NCI-H1930 (cell line): ENCODE measurements at places on chromosomes 3 and 15.

DNA sequence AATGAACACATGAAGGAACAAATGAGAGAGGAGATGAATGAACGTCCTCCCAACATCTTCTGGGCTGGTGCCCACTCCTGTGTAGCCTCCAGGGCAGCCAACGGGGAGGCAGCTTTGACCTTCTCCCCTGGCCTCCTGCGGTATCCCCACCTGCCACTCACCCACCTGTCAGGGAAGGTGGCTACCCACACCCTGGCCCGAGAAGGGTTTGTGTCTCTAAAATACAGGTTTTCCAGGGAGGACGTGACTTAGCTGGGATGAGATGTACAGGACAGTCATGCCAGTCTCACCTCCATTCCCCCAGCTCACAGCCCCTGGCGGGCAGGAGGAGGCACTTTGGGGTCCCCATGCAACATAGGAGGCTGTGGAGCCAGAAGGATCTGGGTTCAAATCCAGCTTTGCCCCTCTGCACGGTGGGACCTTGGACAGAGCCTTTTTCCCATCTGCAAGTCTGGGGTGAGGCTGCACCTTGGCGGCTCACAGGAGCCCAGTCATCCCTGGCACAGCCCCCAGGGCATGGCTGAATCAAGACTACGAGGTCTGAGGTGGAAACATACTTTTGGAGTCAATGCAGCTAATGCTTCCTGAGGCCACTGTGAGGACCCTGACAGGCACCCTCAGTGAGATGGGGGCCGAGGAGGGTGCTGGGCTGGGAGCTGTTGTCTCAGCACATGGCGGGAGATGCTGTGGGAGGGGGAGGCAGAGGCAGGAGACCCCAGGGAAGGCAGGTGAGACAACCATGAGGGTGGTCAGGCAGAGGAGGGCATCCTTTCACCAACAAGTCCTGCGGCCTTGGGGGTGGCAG, 11.1 kb upstream of the PLXND1 start:
- DNase-seq = no peak

DNA sequence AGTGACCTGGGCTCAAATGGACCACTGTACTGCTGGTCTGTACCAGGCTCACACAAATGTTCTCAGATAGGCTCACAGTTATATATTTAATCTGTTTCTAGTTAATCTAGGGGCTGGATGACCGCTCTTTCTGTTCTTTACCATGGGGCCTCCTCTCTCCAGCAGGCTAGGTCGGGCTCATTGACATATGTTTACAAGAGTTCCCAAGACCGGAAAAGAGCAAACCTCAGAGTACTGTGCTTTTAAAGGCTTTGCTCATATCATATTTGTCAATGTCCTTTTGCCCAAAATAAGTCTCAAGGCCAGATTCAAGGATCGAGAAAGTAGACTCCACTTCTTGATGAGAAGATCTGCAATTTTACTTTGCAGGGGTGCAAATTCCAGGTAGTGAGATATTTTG, 348.0 kb upstream of the EPHA6 start:
- DNase-seq = no peak

- DNase-seq = no peak
These were observed 92.4 kb downstream of the MEGF11 start for GRCh38 chr15:66161108-66161507.

- DNase-seq = no peak
These were observed 14.5 kb upstream of the CCR1 start for GRCh38 chr3:46222435-46223161.

- DNase-seq = no peak
These were observed 36.5 kb downstream of the GOLGA6L10 start for GRCh38 chr15:82312586-82313349.

DNA sequence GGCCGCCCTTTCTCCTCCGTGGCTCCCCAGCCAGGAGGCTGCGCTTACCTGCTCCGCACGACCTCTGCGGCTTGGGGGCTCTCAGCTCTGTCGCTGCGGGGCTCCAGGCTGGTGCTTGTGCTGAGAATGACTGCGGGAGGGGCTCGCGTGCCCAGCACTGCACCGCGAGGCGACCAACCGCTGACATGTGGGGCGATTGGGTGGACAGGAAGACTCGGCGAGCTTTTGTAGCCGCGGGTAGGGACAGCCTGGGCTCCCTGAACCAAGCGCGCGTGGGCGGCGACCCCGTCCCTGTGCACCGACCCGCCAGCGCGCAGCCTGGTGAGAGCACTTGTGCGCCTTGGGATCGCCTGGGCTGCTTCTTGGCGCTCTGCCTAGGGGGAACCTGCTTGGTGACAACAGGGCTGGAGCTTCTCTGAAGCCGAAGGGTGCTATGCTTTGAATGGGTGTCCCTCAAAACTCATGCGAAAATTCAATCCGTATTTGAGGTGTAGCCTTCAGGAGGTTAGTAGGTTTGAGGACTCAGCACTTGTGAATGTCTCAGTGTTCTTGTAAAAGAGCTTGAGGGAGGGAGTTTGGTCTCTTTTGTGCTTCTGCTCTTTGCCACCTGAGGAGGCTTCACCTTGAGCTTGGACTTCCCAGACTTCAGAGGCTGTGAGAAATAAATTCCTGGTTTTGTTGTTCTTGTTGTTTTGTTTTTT, 50.4 kb downstream of the IL12A start:
- no peak for DNase-seq

DNA sequence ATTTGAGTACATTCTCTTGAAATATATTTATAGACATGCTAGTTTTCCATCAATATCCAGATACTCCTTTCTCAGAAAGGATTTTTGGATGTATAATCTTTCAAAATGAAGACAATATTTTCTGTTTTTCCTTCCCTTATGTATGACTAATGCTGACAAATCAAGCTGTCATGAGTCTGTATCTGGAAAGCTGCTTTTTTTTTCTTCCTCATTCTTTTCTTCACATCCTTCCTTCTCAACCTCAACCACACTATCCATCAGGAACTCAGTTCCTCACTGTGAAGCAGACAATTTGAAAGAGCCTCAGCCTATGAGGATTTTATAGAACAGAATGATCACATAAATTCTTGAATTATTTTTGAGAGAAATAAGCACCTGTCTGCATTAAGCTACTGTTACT, 335.9 kb upstream of the EPHA6 start:
- no peak for DNase-seq
